ENCODE measurements at places on chromosomes 7 and 10. TPM values are rescaled to one million over a fixed set of nuclear protein-coding genes. Genes with fewer than 3 reads are reported as not detected.

The GNAT3 gene
- not detected for total RNA-seq

The NKX1-2 gene
- not detected for total RNA-seq

The GNGT1 gene
- not detected for total RNA-seq

The TUBAL3 gene
- not detected for total RNA-seq

The GATA3 gene
- total RNA-seq: 54.9 TPM

The LDB1 gene
- 93.7 TPM for total RNA-seq

The PNLIP gene
- total RNA-seq: not detected

The CDK6 gene
- total RNA-seq: 105 TPM

The SEPTIN7 gene
- 240 TPM for total RNA-seq

The PNLIPRP3 gene
- not detected for total RNA-seq
